Kidney epithelial cell (primary cell): ENCODE measurements at places on chromosomes 2 and 18.

DNA sequence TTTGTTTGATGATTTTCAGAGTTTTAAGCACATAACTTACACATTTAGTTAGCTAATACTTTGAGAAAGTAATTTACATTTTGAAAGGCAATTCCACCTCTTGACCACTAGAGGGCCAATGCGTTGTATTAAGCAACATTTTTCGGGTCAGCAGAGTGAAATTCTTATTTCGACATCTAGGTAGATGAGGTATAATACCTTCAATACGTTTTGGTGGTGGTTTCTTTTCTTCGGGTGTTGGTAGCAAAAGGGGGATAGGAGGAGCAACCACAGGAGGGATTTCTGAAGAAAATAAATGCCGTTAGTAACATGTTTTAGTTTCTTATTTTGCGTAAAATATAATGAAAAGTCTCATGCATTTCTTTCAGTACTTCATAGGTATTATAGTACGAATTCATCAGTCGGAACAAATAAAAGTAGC is 106.3 kb downstream of the TTN start:
- DNase-seq: no peak

DNA sequence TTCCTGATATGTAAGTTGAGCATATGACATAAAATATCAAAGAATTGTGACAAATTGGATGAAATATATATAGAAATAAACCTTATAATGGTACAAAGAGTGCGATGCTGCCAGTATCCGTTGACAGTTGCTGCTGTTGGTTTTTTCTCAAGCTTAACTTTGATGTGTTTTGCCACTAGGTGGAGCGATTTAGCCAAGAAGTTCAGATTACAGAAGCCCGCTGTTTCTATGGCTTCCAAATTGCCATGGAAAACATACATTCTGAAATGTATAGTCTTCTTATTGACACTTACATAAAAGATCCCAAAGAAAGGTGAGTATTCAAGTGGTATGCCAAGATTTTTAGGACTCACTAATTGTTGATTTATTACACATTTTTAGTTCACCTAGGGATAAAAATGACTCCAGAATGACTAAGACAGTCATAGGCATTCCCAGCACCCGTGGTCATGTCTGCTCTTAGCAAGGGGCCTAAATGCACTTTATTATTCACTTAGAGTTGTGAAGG is 2.1 kb downstream of the RRM2 start:
- no peak for DNase-seq

DNA sequence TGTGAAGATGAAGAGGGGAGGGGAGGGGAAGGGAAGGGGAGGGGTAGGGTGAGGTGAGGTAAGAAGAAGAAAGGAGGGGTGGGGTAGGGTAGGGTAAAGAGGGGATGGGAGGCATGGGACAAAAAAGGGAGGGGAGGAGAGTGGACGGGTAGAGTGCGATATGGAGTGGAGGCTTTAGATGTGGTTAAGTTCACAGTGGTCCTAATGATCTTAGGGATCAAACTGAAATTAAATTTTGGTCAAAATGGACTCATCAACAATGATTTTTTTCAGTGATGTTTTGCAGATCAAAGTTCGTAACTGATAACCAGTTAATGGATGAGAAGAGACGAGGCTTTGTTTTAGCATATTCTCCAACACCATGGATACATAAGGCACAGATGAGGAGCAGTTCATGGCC is 513.9 kb upstream of the ACVR2A start:
- DNase-seq: no peak

DNA sequence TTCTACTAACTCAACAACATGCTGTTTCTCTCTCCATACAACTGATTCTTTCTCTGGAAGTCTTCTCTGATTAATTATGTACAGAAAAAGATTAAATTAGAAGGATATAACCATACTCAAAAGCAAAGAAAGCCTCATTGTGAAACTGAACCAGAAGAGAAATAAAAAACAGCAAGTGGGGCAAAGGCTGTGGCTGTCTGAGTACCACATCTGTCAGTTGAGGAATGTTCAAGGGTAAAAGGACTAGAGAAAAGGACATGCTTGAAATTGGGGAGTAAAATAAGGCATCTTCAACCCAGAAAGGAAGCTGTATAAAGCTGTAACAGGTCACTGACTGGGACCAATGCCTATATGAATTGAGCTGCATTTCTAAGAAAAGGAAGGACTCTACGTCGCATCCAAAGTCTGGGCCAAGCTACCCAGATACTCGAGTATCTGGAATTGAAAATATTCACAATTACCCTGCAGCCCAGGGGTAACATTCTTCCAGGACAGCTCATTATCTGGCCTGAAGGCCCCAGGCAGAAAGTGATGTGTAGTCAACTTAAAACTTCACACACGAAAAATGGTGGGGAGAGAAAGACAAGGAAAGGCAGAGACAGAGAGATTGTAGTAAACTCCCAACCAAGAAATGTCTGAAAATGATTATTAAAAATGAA is 356.0 kb upstream of the GALNT5 start:
- no peak for DNase-seq

GRCh38 chr2:132678483-132678882 is 8.5 kb upstream of the LYPD1 start:
- DNase-seq: no peak

- no peak for DNase-seq
Measured at GRCh38 chr2:177549171-177549570, 156.6 kb downstream of the AGPS start.

GRCh38 chr2:41940745-41941063 is 107.1 kb upstream of the PKDCC start:
- DNase-seq: no peak

GRCh38 chr2:157160111-157160510 is 97.4 kb upstream of the GALNT5 start:
- no peak for DNase-seq

DNA sequence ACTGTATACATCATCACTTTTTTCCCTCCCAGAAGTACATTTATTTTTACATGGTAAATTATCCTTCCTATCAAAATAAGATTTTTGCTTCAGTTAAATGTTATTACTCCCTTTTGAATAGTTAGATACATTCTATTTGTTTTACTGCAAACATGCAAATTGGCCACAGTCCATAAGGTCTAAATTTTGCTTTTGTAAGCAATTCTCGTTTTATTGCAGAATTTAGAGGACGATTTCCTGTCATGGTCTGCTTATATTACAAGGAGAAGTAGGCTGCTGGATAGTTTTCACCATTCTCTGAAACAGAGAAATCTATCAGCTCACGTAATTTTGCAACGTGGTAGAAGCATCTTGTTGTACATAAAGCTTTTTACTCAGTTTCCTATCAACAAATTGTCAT is 1632.5 kb downstream of the LRP1B start:
- no peak for DNase-seq

- no peak for DNase-seq
Measured at GRCh38 chr2:216366777-216367471, 5.4 kb downstream of the MARCHF4 start.

- peak; percentile 79 for DNase-seq
Measured at GRCh38 chr2:105102963-105103421, 65.1 kb downstream of the MRPS9 start.
